Uterus (tissue), 4 donors: ENCODE measurements at places on chromosomes 1 and 21.
A peak's percentile ranks its signal among the peaks of the same experiment; 100 is the strongest.

DNA sequence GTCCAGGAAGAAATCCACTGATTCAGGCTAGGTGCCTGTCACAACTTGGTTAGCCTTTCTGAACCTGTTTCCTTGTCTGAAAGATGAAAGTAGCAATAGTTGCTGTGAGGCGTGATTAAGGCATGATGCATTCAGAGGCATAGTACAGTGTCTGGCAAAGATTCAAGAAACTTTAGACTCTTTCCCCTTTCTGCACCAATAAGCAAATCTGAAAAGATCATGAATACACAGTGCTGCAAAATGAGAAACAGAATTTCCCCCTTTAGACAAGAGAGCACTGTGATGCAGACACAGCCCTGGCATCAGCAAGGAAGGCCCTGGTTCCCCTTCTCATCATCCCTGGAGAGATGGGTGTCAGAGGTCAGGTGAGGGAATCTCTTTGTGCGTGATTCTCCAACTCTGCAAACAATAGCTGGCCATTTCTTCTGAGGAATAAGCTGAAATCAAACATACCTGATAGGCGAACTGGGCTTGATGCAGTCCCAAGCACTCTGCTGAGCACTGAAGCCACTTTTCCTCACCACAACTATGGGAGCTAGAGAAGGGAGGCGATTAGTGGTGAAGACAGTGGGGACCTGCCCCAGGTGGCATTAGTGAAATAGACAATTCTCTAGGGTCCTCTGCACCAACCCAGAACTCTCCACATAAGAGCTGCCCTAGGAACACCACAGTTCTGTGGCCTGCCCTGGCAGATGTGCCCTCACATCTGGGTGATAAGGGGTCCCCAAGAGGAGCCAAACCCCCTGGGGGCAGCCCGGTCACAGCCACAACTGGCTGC is 41.7 kb downstream of the ITPKB start:
- no peak for DNase-seq

- DNase-seq = no peak
Observed at GRCh38 chr1:181160998-181161870, 72.7 kb downstream of the IER5 start.

- DNase-seq = no peak
Observed at GRCh38 chr1:20107351-20107750, 12.0 kb downstream of the PLA2G2D start.

DNA sequence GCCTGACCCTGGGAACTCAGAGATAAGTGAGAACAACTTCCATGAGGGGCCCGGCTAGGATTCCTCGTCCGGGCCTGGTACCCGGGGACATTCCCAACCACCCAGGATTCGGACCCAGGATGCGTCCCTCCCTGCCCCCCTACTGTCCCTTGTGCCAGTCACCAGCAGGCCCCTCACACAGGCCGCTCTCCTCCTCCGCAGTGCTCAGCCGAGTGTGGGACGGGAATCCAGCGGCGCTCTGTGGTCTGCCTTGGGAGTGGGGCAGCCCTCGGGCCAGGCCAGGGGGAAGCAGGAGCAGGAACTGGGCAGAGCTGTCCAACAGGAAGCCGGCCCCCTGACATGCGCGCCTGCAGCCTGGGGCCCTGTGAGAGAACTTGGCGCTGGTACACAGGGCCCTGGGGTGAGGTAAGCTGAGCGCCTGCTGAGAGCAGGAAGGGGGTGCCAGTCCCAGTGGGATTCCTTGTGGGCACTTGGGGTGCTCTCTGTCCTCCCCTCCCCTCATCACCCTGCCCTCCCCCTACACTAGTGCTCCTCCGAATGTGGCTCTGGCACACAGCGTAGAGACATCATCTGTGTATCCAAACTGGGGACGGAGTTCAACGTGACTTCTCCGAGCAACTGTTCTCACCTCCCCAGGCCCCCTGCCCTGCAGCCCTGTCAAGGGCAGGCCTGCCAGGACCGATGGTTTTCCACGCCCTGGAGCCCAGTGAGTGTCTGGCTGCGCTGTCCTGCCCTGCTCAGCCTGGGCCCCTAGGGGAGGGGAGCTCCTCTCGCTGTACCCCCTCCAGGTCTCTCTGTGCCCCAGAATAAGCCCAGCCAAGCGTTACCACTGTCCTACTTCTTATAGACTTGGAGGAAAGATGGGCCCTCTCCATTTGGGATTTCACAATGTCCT is 9.8 kb downstream of the ADAMTSL4 start:
- DNase-seq = peak; percentile 70

DNA sequence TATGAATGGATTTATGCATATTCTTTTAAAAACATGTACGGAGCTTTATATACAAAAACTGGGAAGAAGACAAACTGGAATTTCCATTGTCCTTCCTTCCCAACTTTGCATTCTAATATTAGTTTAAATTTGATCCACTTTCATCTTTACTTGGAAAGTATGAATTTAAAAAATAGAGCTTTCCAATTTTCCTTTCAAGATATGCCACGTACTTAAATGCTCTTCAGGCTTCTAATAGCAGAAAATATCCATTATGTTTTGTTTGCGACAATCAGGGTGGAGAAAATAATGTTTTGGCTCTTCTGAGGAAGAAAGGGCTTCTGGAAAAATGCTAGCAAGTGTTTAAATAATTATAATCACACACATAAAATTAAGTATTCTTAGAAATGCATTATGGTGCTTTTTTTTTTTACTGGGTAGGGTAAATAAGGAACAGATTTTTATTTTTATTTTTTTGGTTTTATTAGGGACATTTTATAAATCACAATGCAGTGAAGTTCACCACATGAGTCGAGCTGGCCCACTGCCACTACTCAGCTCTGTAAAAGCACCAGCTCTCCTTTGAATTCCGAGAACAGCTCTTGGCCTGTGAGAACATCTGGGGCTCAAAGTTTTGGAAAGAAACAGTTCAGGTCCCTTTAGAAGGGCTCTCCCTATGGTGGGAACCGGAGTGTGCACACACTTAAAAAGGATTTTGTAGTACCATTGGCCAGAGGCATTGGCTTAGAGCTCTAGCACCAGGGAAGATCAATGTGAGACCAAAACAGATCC is 287.4 kb upstream of the LYPLAL1 start:
- DNase-seq = peak; percentile 20

DNA sequence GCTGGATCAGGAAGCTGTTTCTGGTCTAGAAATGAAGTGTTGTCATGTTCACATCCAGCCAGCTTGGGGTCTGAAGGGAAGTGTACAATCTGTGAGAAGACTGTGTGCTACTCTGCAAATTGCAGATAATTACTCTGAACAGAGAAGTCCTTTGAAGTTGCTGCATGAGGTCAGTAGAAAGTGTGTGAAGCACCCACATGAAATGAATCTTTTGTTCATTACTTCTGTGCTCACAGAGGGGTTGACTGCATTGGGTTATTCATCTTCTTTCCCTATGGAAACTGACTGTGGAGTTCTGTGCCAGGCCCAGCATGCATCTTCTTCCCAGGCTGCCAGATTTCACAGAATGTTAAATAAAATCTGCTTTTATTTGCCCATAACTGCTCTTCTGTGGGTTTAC is 47.1 kb downstream of the CTH start:
- DNase-seq = no peak

DNA sequence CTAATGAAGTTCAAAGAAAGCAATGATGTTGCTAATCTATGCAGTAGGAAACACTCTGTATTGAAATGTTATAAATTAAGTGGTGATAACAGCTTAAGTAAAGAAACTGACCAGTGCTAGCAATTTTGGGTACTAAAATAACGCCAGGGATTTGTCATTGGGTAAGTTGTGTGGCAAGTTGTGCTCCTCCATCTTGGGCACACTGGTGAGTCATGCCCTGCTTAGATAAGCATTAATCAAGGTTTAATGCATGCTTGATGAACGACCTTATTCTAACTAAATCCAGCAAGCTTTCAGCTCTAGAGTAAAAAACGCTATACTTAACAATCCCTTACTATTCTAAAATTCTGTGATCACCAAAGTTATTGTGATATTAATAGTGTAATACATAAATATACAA is 25.2 kb downstream of the VAMP4 start:
- no peak for DNase-seq

- DNase-seq = no peak
Observed at GRCh38 chr1:103783944-103784377, 34.3 kb downstream of the AMY1C start.

DNA sequence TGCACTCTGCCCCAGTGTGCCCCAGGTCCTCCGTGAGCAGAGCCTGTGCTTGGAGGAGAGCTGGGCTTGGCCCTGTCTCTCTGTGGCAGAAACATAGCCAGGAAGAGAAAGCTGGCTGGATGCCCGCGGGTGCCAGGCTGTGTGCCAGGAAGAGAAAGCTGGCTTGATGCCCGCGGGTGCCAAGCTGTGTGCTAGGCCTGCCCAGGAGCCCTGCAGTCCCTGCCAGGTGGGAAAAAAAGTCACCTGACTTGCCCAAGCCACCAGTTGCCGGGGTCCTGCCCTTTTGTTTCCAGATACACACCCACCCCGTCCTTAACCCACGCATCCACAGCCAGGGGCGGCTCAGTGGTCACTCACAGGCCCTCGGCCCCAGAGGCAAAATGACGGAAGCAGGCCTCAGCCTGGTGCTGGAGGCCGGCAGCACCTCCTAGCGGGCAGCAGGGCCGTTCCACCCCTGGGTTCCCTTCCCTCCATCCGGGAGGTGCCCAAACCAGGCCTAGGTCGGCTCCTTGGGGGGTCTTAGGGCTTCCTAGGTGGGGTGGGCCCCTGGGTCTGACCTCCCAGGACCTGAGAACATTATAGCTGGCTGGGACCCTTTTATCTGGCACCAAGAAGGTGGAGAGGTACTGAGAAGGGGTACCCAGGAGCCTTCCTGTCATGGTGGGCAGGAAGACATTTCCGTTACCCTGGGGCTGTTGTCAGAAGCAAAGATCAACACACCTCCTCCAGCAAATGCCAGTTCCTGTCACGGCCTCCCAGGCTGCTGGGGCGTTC is 9.1 kb downstream of the ITGB2 start:
- DNase-seq = peak; percentile 46

DNA sequence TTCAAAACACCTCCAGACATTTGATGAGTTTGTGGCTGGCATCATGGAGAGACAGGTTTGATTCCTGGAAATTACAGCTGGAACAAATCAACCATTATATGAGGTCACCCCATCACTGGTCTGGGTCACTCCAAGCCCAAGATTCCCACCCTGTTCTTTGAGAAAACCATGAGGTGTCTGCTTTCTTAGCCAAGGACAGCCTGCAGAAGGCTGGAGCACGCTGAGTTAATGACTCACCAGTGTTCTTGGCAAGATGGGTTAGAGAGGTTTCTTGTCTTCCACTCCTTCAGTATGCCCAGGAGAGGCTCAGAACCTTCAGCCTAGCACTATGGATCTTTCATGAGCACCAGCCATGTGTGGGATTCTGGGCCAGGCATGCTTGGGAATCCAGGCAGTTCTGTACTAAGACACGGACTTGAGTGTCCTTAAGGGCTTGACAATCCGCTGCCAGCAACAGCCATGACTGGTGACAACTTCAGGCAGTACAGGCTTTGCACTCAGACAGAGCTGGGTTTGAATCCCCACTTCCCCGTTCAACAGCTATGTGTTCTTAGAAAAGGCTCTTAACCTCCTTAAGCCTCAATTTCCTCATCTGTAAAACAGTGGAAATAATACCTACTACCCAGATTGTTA is 43.9 kb downstream of the GRHL3 start:
- DNase-seq = peak; percentile 63

DNA sequence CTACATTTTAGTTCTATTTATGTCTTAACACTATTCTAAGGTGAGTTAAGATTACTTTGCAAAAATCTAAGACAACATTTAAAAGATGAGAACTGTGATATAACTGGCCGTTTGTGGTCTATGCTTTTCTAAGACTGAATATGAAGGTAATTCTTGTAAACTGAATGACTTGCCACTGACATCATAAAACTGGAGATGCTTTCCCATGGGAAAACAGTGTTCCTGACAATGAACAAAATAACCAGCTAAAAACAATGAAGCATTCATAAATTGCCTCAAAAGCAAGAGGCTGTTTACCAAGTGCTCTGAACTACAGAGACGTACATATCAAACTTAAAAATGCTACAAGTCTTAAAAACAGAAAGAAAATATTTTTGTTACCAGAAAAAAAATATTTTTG is 54.7 kb downstream of the APP start:
- no peak for DNase-seq

- DNase-seq = no peak
Observed at GRCh38 chr1:110602466-110602865, 3.7 kb downstream of the KCNA2 start.

DNA sequence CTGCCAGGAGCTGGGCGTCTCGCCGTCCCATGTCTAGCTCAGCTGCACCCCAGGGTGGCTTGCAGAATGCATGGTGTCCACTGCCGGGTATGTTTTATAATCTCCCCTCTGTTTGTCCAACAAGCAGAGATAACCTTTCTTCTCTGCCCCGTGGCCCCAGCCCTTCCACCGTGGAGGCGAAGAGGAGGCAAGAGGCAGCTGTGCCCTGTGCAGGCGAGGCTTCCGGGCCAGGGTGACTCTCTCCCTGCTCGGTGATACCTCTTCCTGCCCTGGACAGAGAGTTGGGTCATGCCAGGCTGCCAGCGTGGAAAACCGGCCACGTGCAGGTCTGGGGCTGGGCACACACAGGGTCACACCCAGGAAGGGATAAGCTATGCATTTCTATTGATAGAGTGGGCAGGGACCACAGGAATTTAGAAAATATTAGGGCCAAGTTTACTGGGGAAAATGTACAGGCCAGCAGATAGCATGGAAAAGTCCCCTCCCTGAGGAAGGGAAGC is at the start of gene TFF2:
TFF2 (minus strand) TSS at position 68 of the 500 bp plus-strand sequence; CDS start at position 31, 37 bp downstream.
- DNase-seq = no peak

GRCh38 chr1:180267211-180267561 is 37.1 kb downstream of the LHX4 start:
- no peak for DNase-seq

DNA sequence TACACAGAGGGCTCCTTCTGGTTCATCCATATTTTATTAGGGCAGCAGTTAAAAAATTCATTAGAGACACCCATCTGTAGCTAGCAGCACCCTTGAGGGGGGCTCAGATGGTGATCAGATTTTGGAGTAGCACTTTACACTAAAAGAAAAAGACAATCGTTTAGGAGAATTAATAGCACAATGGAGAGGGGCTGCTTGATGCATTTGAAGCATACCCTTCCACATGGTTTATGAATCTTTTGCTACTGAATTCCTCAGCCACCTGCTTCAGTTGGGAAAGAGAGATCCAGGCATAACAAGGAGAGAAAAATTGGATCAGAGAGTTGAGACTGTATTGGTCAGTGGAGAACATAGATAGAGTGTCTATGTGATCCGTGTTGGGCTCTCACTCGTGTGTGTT is 54.4 kb downstream of the DISC1 start:
- no peak for DNase-seq
